ENCODE measurements at places on chromosomes 12 and 14.

- DNase-seq = no peak
Measured at GRCh38 chr12:34354239-34355200, 332.2 kb downstream of the ALG10 start.

DNA sequence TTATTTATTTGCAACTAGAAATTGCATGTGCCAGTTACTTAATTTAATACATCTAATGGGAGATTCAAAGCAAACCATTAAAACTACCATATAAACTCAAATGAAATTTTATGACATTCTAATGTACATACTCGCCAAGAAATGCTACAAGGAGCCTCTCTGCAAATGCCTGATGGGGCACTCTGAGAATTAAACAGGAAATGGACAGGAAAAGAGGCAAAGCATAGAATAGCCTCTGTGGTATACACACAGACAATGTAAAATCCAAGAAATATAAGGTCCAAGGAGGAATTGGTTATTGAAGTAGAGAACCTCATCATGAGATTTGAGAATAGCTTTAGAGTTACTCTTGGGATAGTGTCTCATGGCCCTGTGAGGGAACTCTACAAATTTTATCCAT is 41.2 kb downstream of the RAB21 start:
- no peak for DNase-seq

- DNase-seq = peak; percentile 80
Measured at GRCh38 chr14:106417224-106418049, 891.1 kb downstream of the TMEM121 start.

- DNase-seq = peak; percentile 70
Measured at GRCh38 chr14:54676812-54677708, 110.1 kb downstream of the SAMD4A start.

DNA sequence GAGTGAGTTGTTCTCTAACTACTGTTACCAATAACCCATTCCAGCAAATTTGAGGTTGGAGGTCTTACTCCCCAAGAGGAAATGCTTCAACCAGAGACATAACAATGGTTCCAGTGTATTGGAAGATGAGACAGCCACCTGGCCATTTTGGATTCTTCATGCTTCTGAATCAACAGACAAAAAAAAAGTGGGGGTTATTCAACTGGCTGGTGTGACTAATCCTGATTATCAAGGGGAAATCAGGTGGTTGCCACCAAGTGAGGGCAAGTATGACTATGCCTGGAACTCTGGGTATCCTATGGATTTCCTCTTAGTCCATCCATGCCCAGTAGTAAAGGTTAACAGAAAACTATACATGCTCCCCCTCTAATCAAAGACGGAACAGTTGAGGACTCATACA is 29.9 kb upstream of the ZNF641 start:
- DNase-seq = no peak

GRCh38 chr12:108745641-108746040 is 14.3 kb upstream of the CORO1C start:
- peak; percentile 41 for DNase-seq

- DNase-seq = no peak
Measured at GRCh38 chr14:22541721-22542120, 47.3 kb downstream of the DAD1 start.

- DNase-seq = no peak
Measured at GRCh38 chr12:106994579-106995220, 7.8 kb upstream of the MTERF2 start.

DNA sequence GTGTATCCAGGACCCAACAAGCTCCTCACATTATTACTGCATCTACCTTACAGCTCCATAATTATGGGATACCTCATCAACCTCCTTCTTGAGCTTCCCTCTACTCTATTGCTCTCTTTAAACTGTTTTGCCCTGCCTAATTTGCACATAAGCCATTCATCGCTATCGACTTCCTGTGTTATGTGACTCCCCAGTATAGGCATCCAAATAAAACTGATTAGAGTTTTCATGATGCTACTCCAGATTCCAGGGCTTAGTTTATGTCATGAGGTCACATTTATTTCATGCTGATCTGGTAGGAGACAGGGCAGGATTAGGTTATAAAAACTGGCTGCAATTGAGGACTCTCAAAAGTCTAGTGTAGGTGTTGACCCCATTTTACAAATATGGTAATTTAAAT is 569.9 kb upstream of the MGAT4C start:
- no peak for DNase-seq

DNA sequence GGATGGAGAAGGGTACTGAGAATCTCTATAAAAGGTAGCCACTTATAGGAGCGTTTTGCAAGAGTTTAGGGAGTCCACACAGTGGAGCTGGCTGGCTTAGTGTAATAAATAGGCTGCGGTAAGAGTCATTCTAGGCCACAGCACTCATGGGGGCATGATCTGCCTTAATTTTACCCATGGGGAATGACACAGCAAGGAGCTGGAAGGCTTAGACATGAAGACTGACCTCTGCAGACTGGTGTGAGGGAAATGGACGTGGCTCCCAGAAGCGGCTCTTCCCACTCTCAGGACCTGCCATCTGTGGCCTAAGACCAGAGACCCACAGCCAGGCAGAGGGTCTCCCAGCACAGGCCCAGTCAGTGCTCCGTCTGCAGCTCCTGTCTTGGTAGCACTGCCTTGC is 173.3 kb downstream of the PPM1H start:
- DNase-seq = no peak

GRCh38 chr14:87286191-87286590 is 706.8 kb downstream of the GALC start:
- DNase-seq = no peak

GRCh38 chr12:92732716-92733115 is 29.9 kb downstream of the PLEKHG7 start:
- DNase-seq = no peak

DNA sequence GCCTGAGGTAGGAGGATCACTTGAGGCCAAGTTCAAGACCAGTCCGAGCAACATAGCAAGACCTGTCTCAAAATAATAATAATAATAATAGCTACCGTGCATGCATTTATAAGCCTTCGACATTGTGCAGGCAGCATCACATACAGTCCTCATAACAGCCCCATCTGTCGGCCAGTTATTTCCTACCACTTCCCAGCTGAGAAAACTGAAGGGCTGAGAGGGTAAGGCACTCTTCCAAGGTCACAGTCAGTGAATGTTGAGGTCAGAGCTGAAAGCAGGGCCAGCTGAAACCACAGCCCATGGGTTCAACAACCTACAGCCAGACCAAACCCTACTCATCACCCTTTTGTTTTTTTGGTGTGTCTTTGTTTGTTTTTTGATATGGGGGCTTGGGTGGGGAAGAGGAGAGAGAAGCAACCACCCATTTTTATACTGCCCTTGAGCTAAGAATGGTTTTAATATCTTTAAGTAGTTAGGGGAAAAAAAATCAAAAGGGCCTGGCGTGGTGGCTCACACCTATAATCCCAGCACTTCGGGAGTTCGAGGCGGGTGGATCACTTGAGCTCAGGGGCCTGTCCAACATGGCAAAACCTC is 16.8 kb upstream of the ITPK1 start:
- peak; percentile 70 for DNase-seq

DNA sequence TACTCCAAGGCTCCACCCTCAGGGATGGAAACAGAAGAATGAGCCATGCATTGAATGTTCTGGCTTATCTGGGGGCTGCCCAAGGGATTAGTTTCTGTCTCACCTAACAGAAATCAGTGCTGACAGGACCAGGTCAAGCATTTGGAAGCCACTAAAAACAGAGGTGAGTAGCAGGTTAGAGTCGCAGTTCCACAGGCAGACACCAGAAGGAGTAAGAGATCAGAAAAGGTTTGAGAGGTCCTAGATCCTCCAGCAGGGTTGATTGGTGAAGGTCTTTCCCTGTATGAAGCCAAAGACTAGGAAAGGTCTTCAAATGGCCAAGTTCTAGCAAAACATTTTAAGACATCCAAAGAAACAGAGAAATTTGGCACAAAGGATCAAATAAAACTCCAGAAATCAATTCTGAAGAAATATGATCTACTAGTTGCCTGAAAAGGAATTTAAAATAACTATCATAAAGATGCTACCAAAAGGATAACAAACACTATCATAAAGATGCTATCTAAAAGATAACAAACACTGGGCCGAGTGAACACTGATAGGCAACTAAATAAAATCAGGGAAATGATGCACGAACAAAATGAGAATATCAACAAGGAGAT is 19.5 kb upstream of the TTC9 start:
- DNase-seq = peak; percentile 91

DNA sequence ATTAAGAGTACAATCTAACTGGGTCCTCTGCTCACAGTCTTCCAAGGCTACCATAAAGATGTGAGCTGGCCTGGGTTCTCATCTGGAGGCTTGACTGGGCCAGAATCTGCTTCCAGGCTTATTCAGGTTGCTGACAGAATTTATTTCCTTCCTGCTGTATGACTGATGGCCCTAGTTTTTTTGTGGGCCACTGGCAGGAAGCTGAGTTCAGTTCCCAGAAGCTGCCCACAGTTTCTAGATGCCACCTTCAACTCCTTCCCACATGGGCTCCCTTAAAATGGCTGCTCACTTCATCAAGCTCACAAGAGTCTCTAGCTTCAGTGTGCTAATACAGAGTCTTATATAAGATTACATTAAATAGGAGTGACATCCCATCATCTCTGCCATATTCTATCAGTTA is 121.7 kb upstream of the CAND1 start:
- no peak for DNase-seq

- no peak for DNase-seq
Measured at GRCh38 chr12:16310934-16311333, 33.4 kb upstream of the SLC15A5 start.

DNA sequence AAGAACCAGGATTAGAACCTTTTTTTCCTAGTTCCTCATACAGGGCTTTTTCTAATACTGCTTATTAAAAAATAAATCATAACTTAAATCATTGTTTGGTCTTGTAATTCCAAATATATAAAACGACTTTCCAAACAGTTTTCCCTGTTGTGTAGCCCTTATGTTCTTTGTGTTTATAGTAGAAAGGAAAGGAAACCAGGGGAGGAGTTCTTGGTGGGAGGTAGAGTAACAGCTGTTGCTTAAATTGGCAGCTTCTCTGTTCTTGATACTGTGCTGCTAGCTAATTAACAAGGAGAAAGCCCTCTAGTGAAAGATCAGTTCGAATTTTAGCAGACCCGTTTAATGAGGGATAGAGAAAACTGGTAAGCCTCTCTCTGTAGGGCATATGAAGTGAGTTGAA is 15.0 kb downstream of the SRP54 start:
- DNase-seq = no peak

- DNase-seq = no peak
Measured at GRCh38 chr12:12470751-12471306, 91.8 kb downstream of the DUSP16 start.

DNA sequence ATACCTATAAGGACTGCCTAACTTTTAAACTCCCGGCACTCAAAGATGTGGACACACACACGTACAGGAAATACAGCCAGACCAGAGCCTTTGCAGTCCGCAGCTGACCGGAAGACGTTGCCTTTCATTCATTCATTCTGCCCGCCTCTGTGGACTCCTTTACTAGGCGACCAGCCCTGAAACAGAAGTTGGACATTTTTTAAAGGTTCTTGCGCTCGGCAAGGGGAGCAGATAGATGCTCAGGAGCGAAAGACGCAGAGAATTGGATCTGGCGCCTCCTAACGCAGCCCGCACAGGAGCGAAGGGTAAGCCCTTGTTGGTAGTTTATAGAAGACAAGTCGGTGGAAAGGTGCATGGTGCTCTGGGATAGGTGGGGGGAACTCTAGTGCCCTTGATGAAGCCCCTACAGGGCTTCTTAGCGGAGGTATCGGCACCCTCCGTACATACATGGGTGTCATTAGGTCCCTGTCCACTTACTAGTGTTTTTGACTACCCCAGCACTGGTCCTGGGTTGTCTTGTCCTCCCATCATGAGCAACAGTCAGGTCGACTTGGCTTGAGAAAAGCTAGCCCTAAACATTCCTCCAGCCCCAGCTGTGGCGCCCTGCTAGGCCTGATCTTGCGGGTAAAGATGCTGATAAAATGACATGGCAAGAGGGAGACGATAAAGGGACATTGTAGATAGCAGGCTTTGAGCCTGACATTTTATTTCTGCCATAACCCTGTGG is at the start of gene KDM2B:
Gene KDM2B (minus strand): TSS at position 65 of the 727 bp plus-strand sequence. CDS start 112 bp downstream, outside the sequence.
- DNase-seq = peak; percentile 89

- DNase-seq = no peak
Measured at GRCh38 chr12:92554158-92555073, 148.4 kb upstream of the PLEKHG7 start.

DNA sequence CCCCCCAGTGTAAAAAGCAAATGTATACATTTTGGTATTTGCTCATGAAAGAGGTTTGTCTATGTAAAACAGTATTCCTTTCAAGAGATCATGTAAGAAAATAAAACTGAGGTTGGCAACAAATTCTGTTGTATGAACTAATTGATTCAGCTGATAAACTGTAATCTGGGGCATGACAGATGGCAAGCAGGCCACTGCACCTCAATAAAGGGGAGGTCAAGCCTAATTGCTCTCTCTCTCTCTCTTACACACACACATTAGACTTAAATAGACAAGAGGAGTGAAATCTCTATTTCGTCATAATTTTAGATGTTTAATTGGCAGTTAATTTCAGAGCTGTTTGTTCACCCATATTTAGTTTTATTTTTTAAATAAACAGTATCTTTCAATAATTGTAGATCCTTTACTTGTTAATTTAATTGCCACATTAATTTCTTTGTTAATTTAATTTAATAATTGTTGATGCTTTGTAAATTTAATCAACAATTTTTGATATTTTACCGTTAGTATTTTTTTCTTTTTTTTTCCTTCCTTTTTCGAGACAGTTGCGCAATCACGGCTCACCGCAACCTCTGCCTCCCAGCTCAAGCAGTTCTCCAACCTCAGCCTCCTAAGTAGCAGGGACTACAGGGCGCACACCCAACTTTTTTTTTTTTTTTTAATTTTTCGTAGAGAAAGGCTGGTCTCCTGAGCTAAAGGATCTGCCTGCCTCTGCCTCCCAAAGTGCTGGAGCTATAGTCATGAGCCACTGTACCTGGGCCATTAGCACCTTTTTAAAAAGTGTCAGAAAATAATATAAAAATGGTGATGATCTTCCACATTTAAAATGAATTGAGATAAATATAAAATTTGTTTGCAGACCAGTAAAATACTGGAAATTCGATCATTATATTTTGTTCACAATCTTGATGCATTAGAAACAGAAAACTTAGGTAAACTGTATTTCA is 577.7 kb downstream of the SLC16A7 start:
- DNase-seq = no peak

DNA sequence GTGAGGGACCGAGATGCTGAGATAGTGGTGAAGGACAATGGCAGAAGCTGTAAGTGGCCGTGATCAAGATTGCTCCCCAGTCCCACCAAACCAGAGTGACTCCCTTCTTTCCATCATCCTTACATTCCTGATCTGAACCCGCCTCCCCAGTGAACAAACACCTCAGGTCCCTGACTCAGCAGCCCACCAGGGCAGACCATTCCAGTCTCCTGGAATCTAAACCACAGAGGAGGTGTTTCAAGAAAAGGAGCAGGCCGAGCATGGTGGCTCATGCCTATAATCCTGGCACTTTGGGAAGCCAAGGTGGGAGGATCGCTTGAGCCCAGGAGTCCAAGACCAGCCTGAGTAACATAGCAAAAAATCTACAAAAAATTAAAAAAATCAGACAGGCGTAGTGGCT is 6.6 kb downstream of the ERBB3 start:
- DNase-seq = no peak

- no peak for DNase-seq
Measured at GRCh38 chr12:57449375-57449774, 5.7 kb upstream of the INHBE start.

GRCh38 chr14:79118291-79118690 is 948.1 kb downstream of the NRXN3 start:
- peak; percentile 55 for DNase-seq
